Right atrium auricular region (tissue), 2 donors: ENCODE measurements at places on chromosomes 13 and 19.

GRCh38 chr19:1295169-1296012 is 9.7 kb downstream of the EFNA2 start:
- DNase-seq, result no peak

GRCh38 chr19:9913237-9914000 is 22.9 kb downstream of the OLFM2 start:
- no peak for DNase-seq

DNA sequence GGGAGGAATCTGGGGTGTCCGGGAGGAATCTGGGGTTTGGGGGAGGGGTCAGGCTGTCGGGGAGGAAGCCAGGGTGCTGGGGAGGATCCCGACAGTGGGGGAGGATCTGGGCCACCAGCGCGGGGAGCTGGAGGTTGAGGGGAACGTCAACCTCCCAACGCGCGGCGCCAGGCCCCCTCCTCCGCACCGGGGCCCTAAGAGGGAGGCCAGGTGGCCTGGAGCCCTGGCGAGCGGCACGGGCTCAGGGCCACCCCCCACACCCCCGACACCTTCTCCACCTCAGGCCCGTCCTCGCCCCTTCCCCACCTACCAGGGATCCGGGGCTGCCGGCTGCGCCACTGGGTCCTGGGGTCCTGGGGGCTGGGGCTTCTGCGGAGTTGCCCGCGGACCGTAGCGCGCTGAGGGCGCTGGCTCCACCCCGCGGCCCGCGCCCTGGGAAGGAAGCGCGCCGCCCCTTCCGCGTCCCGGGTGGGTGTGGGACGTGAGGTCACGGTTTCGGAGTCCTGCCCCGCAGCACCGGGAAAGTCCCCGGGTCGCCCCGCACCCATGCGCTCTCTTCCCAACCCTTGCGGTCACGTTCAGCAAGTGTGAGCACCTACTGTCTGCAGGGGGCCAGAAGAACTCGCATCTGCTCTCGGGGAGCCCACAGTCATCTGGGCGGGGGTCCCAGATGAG is at the start of gene TICAM1:
TSS of gene TICAM1 (minus strand) at position 409 of the 675 bp plus-strand sequence. CDS start 13,335 bp downstream, outside the sequence.
- DNase-seq, result peak; percentile 72

DNA sequence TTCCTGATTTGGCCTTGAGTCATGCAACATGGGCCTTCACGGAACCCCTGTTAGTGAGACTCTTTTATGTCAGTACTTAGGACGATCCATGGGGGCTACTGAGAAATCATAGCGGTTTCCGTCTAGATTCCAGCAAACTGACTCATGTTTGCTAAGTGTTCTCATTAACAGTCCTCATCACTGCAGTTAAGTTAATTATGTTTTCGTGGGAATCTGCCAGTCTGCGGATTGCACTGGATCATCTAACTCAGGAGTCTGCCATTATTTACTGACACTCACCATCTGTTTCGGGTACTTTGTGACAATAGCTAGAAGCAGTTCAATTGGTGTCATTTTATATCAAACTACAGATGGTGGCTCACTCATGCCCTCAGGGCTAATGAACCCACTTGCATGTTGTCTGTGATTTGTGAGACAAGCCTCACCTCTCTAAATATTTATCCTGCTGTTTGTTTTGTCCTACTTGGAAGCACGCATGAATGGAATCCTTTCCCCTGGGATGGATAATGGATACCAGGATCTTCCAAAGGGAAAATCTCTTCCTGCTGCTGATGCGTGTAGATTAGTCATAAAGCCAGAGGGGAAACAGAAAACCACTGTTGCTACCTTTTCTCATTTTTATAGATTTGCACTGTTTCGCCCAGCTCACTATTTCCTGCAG is 61.8 kb downstream of the RAB20 start:
- no peak for DNase-seq

DNA sequence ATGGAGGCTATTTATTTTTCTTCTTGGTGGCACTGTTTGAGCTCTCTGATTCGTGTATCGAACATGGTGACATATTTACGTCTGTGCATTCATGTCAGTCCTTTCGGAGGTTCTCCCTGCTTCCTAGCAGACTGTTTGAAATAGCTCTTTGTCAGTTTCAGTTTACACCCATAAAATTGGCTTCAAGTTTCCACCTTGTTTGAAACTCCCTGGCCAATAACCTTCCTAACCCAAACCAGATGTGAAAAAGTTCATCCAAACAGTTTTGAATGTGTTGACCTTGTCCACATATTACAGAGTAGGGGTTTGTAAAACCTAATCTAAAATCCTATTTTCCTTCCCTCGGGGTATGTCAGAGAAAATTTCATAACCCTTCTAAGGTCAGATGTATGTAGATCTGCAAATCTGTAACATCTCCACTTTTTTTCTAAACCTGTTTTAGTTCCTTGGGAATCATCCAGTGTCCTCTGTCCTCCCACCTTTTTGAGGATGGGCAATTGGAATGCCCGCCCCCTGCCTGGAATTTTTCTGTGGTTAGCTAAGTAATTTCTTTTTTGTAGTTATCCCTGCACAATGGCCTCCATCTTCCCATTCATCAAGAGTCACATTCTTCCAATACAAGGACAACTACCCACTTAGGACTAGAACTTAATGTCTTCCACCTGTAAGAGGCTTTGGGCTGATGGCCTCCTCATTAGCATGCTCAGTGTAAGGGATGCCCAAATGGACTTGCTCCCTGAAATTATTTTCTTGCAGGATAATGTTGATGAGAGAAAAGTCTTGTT is 499.8 kb downstream of the GPC6 start:
- DNase-seq, result no peak
